ENCODE measurements at places on chromosomes 1 and 21.

DNA sequence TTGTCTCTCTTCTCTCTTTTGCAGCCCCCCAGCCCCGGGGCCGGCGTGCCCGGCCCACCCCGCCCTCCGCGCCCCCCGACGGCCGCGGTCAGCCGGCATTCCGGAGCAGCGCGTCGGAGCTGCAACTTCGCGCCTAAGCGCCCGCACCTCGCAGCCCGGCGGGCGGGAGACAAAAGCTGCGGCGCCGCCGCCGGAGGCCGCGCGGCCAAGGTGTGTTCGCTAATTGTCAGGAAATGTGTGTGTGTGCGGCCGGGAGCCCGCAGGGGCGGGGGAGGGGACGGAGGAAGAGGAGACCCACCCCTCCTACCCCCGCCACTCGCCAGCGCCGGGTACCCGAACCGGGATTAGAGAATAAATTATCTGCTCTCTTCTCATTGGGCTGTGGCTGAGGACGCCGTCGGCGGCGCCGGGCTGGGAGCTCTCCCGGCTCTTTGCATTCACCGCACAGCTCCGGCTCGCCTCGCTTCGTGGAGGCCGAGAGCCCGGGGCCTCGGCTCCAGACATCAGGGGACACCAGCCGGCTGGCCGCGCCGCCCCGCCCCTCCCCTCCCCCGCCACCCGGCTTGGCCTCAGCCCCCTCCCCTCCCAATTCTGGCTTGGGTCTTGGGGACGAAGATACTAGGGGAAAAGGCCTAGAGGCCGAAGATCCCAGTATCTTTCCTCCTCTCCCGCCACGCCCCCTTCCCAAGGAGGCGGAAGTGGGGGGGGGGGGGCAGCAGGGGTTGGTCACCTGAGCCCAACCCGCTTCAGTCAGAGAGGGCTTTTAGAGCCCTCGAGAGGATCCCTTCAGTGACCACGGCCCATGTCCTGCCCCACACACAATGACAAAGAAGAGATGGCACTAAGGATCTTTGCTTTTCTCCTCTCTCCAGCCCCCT is 1.3 kb upstream of the BLACAT1 start:
- peak; percentile 14 for DNase-seq

DNA sequence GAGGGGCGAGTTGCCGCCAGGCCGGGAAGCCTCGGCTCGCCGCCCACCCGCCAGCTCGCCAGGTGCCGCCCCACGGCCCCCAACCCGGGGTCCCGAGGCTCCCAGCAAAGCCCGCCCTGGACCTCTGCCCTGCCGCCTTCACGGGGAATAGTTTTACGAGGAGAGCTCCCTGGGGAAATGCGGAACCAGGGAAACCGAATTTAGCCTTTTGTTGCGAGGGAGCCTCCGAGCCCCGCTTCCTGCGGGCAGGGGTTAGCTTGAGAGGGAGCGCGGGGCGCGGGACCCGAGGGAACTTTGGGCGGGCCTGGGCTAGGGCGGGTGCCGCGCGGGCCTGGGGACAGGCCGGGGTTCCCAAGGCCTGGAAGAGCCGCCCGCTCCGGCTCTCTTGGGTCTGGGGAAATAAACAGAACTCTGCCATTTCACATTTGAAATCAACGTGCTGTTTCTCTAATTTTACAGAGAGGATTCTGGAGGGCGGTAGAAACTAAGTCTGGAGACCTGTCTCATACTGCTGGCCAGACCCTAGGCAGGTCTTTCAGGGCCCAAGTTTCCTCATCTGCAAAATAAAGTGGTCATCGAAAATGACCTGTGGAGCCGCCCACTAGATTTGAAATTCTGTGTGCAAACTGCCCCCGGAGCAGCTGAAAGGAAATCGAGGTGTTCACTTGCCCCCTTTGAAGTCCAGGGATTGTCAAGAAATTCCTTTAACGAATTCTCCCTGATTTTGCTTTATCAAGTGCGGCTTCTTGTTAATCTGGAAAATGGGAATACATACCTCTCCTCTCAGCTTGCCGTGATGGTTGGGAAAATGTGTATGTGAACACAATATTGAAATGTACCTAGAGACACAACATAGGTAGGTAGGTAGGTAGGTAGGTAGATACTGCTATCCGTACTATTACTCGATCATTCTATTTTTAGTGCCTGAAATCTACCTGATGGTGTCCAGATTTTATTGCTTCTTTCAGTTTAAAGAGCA is 749 bp upstream of the GLUL start:
- DNase-seq = peak; percentile 43

DNA sequence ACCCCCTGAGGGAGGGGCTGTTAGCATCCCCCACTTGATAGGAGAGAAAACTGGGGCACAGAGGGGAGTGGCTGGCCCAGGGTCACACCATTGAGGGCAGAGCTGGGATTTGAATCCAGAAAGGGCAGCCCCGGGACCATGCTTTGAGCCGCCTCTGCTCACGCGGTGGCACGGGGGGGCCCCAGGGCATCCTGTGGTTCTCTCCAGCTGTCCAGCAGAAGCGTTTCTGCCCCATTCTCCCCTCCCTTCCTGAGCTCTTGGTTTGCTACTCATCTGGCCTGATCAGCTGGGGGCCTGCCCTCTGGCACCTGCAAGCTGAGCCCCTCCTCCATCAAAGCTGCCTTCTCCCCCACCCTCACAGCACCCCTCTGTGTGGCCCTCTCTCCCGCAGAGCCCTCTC is 37.5 kb downstream of the FBXO2 start:
- no peak for DNase-seq

DNA sequence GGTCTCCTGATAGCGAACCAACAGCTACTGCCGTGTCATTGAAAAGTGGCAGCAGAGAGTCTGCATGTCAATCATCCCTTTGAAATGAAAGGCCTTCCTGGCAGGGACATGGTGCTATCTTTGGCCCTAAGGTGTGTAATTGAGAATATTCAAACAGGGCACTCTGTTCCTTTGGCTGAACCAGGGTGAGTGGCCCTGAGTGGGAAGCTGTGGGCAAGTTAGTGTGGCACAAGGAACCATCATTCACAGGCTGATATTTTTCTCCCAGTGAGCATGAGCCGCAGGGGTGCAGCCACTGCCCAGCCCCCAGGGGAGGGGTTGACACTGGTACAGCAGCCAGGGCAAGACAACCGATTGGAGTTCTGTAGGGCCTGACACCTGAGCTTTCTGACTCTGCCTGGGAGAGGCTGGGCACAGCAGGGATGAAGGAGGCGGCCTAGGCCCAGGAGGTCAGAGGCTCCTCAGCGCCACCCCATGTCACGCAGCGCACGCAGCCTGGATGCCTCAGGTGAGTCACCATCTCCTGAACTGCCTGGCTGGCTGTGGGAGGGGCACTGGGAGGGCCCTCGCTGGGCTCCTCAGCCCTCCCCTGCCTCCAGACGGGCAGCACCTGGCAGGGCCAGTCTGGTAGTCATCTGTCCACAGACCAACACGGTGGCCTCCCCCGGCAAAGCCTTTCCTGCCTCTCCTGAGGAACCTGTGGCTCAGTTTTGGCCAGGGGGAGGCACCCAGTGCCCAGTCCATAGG is 13.2 kb downstream of the QSOX1 start:
- no peak for DNase-seq

- DNase-seq = no peak
These were observed 193.8 kb downstream of the LMX1A start for GRCh38 chr1:165162671-165163241.

DNA sequence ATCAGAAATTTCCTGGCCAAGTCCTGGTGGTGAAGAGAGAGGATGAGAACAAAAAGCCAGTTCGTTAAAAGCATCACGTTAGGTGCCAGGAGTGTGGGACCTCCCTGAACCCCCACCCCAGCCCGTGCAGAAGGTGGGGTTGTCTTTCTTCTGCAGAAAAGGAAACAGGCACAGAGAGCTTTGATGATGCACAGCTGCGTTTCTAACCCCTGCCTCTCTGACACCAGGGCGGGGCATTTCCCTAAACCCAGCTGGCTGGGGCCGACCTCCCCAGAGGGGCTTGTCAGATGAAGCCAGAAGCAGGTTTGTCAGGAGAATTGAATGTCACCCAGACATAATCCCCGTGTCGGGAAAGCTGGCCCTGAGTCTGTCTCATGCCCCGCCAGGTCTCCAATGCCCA is 189.3 kb upstream of the EDN2 start:
- DNase-seq = peak; percentile 66

GRCh38 chr1:85074365-85074964 is 26.2 kb upstream of the MCOLN3 start:
- DNase-seq = no peak

GRCh38 chr1:11157867-11158266 is 31.3 kb upstream of the ANGPTL7 start:
- DNase-seq = no peak

DNA sequence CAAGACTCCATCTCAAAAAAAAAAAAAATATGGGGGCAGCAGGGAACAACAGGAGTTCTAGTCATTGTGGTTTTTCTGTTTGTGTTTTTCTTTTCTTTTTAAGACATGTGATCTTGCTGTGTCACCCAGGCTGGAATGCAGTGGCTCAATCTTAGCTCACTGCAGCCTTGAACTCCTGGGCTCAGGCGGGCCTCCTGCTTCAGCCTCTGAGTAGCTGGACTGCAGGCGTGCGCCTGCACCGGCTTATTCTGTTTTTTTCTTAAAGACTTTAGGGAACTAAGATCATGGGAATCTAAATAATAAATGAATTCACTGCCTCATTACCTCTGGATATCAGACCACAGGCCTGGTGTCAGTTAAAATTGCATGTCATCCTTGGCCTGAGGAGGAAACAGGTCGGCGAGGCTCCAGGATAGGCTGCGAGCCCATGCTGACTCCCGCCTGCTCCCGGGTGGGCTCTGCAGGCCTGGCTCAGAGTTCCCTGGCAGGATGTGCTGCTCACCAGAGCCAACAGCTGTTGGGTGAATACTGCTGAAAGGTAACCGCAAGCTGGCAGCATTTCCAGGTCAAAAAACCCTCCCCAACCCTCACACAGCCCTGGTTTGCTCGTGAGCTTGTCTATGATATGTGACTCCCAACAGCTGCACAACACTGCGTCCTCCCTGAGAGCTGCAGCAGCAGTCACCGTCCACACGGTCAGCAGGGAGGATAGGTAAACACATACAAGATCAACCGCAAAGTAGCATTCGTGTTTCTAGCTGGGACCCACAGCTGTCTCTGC is 58.1 kb downstream of the SCCPDH start:
- DNase-seq = no peak

- DNase-seq = no peak
These were observed 180.2 kb downstream of the PRDM16 start for GRCh38 chr1:3249231-3249630.

DNA sequence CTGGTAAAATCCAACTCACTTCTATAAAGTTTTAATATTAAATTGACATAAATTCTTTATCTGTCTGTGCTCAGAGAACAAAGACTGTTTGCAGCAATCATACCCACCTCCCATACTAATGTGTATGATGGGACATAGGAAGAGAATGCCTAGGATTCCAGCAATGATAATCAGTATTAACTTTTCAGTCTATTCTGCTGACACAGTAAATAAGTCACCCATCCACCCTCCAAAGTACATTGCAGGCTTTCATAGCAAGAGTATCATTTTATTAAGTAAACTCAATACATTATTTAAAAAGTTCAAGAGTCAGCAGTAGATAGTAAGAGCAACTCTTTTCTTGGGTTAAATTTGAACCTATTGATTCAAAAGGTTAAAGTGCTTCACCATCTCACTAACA is 8.8 kb downstream of the RBM34 start:
- no peak for DNase-seq

DNA sequence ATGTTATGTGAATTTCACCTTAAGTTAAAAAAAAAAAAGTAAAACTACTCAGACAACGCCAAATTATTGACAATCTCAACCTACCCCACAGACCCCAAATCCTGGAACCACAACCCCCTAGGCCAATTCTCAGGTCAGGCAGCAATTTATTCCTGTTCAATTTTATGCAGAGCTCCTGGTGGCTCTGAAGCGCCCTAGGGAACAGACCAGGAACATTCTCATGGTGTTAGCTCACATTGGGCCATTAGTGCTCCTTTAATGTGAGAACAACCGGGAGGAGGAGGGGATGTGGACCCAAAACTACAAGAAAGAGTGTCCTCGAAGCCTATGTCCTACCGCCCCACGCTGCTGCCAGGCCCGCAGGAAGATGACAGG is 403 bp upstream of the PSEN2 start:
- DNase-seq = no peak

GRCh38 chr1:55828044-55828443 is 612.9 kb upstream of the USP24 start:
- no peak for DNase-seq

DNA sequence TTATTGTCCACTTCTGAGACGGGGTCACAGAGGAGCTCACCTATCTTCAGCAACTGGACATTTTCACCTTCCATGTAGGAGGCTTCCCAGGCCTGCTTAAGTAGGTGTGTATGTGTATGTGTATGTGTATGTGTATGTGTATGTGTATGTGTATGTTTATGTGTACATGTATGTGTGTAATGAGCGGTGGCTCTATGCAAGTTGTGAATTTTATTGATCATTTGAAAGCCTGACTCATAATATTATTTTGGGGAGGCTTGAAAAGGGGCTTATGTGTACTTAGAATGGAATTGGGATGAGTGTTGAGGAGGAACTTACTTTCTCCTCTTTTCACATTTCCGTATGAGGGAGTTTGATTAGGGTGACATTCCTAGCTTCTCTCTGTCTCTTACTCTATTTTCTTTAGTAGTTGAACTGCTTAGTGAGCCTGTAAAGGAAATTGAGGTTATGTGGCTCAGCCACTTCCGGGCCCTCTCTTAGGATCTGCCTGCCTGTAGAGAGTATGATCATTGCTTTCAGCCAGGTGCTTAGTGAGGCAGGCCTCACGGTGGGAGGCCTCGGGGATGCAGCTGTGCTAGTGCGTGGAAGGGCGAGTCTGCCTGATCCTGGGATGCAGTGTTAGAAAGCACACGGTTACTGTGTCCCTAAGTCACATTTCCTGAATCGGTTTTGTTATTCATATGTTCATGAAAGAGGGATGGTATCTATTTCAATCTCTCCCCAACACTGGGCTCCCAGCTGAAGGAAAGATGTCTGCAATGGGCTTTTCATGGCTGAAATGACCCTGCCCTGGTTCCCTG is 61.0 kb downstream of the IER5 start:
- DNase-seq = peak; percentile 79

GRCh38 chr1:205791568-205792180 is 16.4 kb upstream of the RAB29 start:
- DNase-seq = peak; percentile 75

DNA sequence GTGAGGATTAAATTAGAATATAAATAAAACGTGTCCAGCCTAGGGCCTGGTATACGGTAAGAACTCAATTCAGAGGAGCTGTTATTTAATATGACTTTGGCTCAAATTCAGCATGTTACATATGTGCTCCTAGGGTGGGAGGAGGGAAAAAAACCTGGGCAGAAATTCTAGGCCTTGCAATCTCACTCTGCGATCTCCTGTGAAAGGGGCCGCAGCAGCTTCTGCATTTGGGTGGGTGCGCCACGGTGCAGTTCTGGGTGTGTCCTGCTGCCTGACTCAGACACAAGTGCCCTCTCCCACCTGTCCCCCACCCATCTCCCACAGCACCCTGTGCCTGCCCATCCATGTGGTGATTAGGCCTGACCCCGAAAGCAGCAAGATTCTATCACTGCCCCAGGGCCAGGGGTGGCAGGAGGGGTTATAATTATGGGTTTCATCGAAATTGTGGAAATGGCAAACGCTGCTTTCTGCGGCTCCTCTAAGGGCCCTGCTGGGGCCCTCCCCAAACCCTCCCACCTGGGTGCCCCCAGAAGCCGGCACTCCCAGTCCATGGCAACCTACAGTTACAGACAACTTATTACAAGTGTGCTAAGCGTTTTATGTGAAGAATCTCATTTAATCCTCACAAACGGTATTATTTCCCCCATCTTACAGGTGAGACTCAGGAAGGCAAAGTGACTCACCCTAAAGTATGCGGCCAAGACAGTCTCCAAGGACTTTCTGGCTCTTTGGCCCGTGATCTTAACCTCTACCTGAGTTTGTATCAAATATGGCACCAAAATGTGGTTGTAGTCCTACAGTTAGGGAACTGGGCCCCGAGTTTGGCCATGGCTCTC is 25.5 kb upstream of the GRHL3 start:
- no peak for DNase-seq

Measured in CD4-positive, alpha-beta T cell treated with Interleukin-17A for 4 hours (primary cell).